ENCODE measurements at places on chromosomes 6 and 20. TPM values are rescaled to one million over a fixed set of nuclear protein-coding genes. Genes with fewer than 3 reads are reported as not detected.

- peaks cover 12% of the 10 kb centered on the region for H3K36me3 ChIP-seq
- no peak overlapping the region for H3K27ac ChIP-seq
- H3K4me1 ChIP-seq: peaks cover 47% of the 10 kb centered on the region
- peak overlapping the region; percentile 29 for H3K4me3 ChIP-seq
Observed at GRCh38 chr6:150639823-150640331, 40.2 kb downstream of the PLEKHG1 start.

DNA sequence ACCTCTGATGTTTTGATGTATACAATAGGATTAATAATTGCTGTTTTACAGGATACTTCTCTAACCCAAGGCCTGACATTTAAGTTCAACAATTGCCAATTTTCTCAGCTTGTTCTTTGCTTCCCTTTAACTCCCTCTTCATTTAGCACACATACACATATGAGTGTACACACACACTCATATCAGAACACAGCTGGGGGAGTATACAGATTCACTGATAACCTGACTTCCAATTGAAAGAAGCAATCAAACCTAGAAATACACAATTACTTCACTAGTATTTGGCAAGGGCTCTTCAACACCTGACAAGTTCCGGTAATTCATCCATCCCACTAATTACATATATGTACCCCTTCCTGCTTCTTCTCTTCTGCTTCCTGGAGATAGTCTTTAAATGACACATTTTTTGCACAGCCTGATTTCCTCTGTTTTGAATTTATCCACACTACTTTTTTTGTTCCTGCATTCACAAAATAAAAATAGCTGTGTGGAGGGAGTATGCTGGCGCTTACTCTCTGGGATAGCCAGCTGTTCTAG, 11.2 kb downstream of the UST start:
- no peak for DNase-seq
- peaks cover 2% of the 10 kb centered on the region for H3K27me3 ChIP-seq
- H3K4me3 ChIP-seq: no peak overlapping the region
- H3K27ac ChIP-seq: peak overlapping the region; percentile 27

GRCh38 chr6:110398778-110399177, 16.6 kb downstream of the DDO start:
- H3K27ac ChIP-seq: no peak overlapping the region
- H3K27me3 ChIP-seq: peaks cover 2% of the 10 kb centered on the region
- H3K4me3 ChIP-seq: no peak overlapping the region
- H3K36me3 ChIP-seq: no peaks in the 10 kb centered on the region

Gene GNAS
- 1,989 TPM for total RNA-seq

Gene OPRL1
- 10.2 TPM for total RNA-seq
